Activated CD4-positive, alpha-beta T cell treated with anti-CD3 and anti-CD28 coated beads, Interleukin-2, amount 50 U/mL, for 24 hours (primary cell): ENCODE measurements at places on chromosomes 7 and 10.

GRCh38 chr10:42864575-42864974 lies 82.0 kb downstream of the BMS1 start:
- DNase-seq: no peak

GRCh38 chr7:41731493-41732435 lies 28.9 kb upstream of the INHBA start:
- no peak for DNase-seq

DNA sequence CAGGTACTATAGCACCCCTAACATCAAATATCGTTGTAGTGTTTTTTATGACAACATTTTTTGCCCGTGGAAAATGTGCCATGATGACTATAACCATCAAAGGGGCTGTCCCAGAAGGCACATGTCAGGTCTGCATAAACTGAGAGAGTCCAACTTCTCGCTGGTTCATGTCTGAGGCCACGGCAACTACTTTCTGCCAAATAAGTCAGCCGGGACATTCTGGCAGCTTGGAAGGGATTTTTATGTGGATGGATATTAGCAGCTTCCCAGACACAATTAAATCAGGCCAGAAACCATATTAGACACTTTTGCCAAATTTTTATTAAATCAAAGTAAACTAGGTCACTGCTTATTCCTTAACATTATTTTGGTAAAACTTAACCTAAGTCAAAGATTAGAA lies 477.4 kb upstream of the FZD8 start:
- no peak for DNase-seq

DNA sequence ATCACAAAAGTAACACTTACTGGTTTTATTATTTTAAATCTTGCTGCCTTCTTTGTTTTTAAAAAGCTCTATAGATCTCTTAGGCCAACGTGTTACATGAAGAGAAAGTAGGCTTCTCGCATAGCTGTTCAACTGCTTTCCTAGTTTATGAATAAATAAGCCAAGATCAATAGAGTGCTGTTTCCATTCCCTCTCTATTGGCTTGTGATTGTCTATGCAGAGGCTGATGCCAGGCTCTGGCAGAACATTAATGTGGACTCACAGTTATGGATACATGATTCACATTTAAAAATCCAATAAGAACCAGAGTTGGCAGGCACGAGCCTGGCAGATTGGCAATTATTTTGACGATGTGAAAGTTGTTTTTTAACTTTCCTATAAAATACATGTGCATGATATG lies 137.5 kb downstream of the GNAT3 start:
- DNase-seq: no peak

DNA sequence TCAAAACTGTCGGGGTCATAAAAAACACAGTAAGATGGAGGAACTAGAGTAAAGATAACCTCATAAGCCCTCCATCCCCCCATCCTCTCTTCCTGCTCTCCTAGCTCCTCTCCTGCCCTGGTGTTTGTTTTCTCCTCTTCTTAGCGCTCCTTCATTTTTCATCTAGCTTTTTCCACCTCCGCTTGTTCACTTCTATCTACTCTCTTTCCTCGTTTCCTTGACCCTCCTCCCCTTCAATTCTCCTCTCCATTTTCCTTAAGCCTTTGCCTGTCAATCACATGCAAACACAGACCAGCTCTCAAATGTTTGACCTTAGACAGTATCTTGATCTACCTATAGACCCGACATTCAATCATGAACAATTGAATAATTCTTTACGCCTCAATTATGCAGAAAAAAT lies 10.0 kb downstream of the NCAPG2 start:
- DNase-seq: no peak
